Spleen (tissue), 13 donors: ENCODE measurements at places on chromosomes 12 and 14. TPM values are rescaled to one million over a fixed set of nuclear protein-coding genes. Genes with fewer than 3 reads are reported as not detected.

The PALS1 gene
- total RNA-seq = 23.3 TPM

The SLC25A47 gene
- total RNA-seq = not detected

DNA sequence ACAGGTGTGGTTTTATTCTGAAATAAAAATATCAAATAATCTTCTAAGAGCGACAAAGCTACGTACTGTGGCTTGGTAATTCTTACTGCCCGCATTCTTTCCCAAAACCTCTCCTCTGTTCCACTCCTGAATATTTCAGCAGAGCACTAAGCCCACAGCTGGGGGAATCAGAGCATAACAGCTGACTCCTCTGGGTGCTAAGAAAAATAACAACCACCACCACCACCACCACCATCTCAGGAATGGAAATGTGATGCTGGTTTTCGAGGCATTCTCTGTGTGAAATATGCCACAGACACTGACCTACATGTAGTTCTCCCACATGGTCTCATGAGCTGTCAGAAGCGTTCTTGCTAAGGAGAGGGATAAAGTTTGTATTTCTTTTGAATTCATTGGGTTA lies 183.7 kb downstream of the BMP4 start:
- no peaks in the 10 kb centered on the region for H3K27me3 ChIP-seq
- no peaks in the 10 kb centered on the region for H3K36me3 ChIP-seq
- no peak overlapping the region for H3K4me3 ChIP-seq
- no peak overlapping the region for H3K27ac ChIP-seq

GRCh38 chr12:96769400-96769799 lies 137.7 kb upstream of the NEDD1 start:
- DNase-seq = no peak
- no peaks in the 10 kb centered on the region for H3K27me3 ChIP-seq
- no peak overlapping the region for H3K4me3 ChIP-seq
- H3K27ac ChIP-seq = no peak overlapping the region
- no peaks in the 10 kb centered on the region for H3K4me1 ChIP-seq

GRCh38 chr12:12718853-12719252 lies 1.7 kb downstream of the CDKN1B start:
- H3K4me1 ChIP-seq = peaks cover 48% of the 10 kb centered on the region
- DNase-seq = no peak
- peaks cover 37% of the 10 kb centered on the region for H3K36me3 ChIP-seq
- H3K4me3 ChIP-seq = peak overlapping the region; percentile 92
